NCI-H524 (cell line): ENCODE measurements at places on chromosomes 3 and 15.
A peak's percentile ranks its signal among the peaks of the same experiment; 100 is the strongest.

DNA sequence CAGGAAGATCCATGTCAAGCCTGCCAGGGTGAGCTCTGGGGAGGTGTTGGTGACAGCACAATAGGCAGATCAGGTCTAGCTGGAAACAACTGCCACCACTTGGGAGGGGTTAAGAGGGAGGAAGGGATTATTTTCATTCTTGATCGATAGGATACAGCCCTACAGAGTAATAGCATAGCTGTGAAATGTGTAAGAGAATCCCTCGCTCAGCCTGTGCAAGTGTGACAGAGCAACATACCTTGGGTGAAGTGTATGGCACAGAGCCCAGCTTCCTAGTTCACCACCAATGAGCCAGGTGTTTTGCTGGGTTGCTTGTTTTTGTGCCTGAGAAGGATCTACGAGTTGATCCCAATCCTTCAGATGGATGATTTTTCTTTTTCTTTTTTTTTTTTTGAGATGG lies 9.2 kb upstream of the DCUN1D1 start:
- peak; percentile 22 for DNase-seq

- DNase-seq, result no peak
Measured at GRCh38 chr3:123984350-123984749, 7.6 kb downstream of the ROPN1 start.

GRCh38 chr15:34239151-34239808 lies 14.5 kb downstream of the EMC4 start:
- DNase-seq, result no peak

DNA sequence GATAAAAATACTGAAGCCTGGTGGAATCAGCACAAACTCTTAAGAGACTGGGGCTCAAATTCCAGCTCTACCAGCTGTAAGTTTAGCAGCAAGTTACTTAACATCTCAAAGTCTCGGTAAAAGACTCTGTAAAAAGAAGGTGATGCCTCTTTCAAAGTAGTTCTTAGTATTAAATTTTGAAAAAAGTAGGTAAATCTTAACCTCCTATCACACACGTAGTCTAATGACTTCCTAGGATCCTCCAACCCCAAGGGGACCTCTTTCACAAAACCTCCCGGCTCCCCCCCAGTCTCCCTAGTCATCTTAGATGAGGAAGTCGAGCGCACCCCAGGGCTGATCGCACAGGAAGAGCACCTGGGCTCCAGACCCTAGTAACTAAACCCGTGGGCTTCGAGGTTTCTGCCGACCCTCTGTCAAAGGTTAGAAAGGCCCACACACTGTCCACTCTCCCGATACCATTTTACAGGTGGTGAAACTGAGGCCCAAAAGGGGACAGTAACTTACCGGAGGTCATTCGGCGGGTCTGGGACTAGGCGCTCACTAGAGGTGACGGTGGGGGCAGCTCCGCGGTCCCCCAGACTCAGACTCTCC lies 427 bp downstream of the MBD4 start:
- DNase-seq, result peak; percentile 63

- DNase-seq, result no peak
Measured at GRCh38 chr3:186461141-186461540, 83.0 kb downstream of the CRYGS start.

DNA sequence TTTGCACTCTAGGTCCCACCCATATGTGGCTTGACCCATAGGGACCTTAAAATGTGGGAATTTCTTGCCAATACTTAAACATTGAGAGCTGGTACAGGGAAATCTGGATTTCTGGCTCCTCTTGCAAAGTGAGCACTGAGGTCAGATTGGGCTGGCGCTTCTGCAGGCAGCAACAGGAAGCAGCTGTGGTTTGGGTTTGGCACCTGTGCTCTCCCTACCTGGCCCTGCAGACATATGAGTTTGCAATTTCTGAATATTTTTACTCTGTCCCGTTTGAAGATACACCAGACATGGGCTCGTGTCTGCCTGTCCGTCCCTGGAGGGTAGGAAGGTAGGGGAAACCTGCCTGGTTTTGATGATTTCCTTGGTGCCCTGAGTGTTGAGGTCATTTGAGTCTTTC lies 74.8 kb upstream of the SEC13 start:
- DNase-seq, result no peak

DNA sequence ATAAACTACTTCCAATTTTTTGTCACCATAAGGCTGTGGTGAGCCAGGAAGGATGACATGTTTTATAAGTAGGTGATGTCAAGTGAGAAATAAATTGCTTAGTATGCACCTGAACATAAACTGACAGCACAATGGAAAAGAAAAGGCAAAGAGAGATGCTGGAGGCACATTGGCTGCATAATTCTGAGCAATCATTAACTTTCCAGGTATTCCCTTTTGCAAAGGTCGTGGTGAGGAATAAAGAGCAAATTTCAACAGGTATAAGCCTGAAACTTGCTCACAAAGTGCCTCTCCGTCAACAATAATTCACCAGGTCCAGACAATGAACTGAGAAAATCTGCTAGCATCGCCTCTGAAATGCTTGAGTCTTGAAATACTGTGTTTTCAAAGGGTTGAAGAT lies 48.2 kb downstream of the ITGB5 start:
- DNase-seq, result no peak

DNA sequence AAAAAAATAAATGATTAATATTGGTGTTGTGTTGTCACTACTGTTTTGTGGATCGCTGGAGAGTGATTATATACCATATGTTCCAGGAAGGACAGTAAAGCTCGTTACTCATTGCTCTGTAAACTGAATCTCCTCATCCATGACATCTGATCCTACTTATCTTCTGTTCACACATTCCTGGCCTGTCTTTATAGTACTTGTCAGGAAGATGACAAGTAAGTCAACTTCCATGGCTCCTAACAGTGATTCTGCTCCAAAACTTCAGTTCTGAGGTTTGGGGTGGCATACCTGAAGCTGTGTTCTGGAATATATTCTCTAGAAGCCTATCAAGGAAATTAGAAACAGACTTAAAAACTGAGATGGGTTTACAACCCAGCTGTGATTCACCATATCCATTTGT lies 288.9 kb downstream of the ZBBX start:
- DNase-seq, result peak; percentile 96

DNA sequence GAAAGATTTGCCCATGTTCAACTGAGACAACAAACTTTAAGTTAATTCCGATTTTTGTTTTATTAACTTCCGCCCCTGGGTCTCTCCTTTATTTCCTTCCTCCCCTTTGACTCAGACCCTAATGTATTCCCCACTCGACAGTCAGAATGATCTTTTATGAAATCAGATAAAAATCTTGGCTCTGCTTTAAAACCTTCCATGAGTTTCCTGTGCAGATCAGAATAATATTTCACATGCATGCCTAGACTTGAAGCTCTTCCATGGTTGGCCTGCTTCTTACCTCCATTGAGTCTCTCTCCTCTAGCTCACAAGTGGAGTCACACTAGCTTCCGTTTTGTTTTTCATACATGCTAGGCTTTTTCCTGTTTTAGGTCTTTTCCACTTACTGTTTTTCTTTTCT lies 116.8 kb upstream of the SPATA16 start:
- DNase-seq, result no peak

- DNase-seq, result no peak
Measured at GRCh38 chr3:17743658-17743995, 1.2 kb upstream of the TBC1D5 start.

DNA sequence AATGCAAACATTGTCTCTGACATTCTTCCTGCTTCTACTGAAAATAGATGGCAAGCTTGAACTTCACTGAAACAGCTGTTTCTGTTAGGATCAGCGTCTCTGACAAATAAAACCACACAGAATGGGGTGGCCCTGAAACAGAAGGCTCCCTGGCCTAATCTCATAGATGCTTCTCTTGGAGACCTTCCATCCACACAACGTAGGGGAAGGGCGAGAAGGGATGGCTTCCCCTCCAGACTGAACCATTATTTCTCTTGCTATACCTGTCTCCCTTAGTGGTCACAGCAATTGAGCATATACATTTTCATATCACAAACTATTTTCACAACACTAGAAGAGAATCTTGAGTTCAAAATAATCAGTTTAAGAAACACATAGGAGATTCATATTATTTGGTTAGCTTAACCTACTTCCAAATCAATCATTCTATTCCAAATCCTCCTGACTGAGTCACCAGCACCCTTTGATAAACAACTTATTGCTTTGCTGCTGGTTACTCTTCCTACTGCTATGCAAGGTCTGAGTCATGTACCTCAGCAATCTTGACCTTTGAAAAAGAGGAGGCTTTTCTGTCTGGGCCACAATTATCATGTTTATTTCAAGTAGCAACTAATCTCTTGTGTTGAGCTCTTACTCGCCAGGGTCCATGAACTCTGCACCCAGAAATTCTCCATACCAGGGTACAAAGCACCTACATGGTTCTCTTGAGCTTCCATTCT lies 45.5 kb downstream of the CBLB start:
- DNase-seq, result no peak

DNA sequence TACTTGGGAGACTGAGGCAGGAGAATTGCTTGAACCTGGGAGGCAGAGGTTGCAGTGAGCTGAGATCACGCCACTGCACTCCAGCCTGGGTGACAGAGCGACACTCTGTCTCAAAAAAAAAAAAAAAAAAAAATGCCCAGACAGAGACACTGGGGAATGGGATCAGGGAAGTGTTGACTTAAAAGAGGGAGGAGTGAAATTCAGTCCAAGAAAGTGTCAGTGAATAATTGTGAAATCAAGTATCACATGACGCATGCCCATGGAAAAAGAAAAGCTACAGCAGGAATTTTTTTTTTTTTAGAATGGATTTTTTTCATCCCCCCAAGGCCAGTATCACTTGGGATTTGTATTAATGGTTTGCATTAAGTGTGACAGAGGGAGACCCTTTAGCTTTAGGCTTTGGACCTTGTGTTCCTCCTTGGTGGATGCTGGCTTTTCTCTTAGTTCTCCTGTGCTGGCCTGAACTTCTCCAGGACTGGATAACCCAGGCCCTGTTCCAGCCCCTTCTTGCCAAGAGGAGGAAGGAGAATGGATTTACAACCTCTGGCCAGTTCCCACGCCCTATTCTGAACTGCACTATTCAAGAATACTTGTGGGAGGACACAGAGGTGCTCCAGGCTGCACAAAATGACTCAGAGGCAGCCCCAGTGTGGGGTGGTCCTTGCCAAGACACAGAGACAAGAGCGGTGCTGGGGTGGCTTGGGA lies 36.7 kb upstream of the ZNF774 start:
- no peak for DNase-seq

DNA sequence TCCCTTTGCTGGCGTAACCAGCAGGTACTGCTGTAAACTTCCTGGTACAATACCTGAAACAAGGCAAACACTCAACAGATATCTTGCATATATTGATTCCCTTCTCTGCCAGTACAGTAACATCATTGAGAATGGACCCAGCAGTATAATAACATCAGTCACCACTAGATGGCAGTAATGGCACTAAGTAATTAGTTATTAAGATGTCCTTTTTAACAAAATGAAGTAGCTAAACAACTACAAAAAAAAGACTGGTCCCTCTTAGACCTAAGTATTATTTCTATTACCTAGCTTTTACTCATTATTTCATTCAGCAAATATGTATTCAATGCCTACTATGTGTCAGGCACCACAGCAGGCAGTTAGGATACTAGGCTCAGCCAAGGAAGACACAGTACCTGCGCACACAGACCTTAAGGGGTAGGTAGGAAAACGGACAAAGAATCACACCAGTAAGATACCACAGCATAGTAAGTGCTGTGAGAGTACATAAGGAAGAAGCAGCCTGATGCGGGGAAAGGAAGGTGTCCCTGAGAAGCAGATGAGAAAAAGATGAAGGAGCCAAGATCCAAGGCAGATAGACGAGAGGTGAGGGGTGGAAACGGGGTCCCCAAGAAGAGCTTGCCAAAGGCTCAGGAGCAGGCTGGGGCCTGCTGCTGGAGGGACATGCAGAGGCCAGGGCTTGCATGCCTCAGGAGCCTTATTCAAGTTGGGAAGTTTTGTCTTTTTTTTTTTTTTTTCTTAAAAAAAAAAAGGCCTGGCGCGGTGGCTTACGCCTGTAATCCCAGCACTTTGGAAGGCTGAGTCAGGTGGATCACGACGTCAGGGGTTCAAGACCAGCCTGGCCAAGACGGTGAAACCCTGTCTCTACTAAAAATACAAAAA lies 102.7 kb upstream of the CHD2 start:
- DNase-seq, result peak; percentile 88

GRCh38 chr3:35183927-35184675 lies 455.2 kb upstream of the ARPP21 start:
- DNase-seq, result no peak

GRCh38 chr3:119669906-119670570 lies 7.2 kb downstream of the COX17 start:
- no peak for DNase-seq

- DNase-seq, result no peak
Measured at GRCh38 chr3:111080413-111080812, 8.8 kb downstream of the NECTIN3 start.

GRCh38 chr3:194476784-194477183 lies 10.0 kb downstream of the ATP13A3 start:
- DNase-seq, result no peak

DNA sequence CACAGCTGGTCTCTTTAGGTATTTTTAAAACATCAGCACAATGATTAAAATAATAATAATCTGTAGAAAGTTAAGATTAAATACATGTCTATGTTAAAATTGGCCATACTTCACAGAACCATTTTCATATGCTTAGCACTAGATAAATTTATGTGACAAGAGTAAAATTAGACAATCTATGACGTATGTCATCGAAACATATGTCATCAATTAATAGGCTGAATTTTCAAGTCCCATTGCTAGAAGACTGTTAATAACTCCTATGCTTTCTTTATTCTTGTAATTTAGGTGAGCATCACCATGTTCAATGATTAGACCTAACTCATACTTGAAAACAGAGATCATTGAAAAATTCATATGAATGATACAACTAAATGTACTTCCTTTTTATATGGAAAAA lies 593.3 kb upstream of the KCNMB2 start:
- no peak for DNase-seq

DNA sequence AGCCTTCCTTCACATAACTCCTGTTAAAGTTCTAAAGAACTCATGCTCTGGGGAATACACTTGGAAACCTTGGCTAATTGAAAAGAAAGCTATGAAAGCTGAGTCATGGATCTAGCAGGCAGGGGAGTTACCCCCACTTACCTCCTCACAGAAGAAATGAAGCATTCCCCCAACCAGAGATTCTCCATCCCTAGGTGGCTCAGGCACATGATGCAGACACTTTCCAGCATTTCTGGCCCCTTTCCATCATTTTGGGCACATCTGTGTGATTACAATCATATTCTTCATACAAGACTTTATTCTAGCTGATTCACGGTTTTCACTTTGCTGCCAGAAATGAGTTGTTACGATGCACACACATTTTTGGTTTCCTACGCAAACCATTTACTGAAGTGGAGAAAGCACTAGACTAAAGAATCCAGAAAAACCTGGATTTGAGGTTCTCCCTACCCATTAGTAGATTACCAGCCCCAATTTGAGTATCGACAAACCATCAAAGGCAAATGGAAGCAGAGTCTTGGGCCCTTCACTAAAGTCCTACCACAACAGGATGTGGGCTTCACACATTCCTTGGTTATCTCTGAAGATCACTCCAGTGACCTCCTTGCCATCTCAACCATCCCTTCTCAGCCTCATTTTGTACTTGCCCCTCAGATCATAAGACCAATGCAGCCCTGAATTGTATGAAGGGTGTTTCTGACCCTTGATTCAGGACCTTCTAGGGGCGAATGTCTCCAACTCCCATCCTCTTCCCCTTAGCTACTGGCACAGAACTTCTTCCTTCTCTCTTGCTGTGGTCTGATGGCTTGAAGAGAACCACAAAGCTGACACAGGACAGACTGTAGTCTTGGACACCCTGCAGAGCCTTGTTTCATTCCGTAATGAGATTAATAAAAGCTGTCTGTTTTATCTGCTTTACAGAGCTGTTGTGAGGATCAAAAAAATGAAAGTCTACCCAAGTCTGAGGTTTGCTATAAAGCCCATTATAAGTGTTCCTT lies 42.5 kb upstream of the SNRK start:
- DNase-seq, result no peak

GRCh38 chr3:37392957-37393356 lies 218.6 kb upstream of the LRRFIP2 start:
- no peak for DNase-seq
